Cortex of kidney (tissue), 1 donor: ENCODE measurements at places on chromosomes 3 and 15.

DNA sequence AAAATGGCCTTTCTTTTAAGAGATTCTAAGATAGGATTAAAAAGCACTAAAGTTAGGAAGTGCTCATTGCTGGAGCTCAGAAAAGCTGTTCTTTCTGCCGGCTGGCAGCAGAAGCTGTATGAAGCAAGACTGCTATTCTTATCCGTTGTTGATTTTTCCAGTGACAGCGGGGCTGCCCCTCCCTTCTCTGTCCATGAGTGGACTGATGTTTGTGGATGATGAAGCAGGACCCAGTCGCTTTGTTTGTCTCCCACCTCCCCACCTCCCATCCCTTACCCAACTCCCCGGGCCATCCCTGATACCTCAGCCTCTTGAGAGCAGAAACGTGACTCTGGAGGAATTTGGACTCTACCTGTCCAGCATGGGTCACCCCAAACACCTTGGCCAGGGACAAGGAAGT lies 10.3 kb upstream of the MUSTN1 start:
- no peak for DNase-seq

- DNase-seq: no peak
Observed at GRCh38 chr3:38980938-38981337, 70.8 kb downstream of the SCN11A start.

DNA sequence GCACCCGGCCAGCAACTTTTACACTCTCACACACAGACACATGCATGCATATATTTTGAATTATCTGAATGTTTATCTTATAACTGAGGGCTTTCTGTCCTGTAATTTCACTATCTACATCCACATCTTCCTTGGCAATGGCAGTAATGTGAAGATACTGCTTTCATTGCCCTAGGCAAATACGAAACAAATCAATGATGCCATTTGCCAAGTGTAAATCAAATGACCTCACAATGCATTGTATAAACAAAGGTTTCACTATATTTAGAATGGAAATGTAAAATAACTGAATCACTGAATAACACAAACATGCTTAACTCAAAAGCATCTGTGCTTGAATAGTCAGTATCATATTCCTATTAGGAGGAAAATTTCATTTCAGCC lies 455.6 kb downstream of the TBL1XR1 start:
- DNase-seq: no peak

- no peak for DNase-seq
Observed at GRCh38 chr3:117629505-117629904, 919.9 kb downstream of the TUSC7 start.

DNA sequence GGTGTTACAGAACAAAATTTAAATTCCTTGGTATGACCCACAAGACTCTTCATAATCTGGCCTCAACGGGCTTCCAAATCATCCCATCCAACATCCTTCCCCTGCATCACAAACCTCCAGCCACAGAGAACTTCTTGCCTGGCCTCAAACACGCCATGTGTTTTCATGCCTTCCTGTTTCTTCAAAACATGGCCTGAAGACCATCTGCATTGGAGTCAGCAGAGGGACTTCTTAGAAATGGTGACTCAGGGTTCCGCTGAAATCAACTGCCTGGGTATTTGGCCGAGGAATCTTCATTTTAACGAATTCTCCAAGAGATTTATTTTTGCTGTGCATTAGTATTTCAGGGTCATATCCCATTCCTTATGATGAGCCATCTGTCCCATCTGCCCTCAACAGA lies 138.1 kb upstream of the RAP2B start:
- DNase-seq: no peak

- no peak for DNase-seq
Observed at GRCh38 chr3:16789344-16790120, 95.2 kb upstream of the PLCL2 start.

GRCh38 chr15:81334768-81335435 lies 11.0 kb upstream of the STARD5 start:
- no peak for DNase-seq

DNA sequence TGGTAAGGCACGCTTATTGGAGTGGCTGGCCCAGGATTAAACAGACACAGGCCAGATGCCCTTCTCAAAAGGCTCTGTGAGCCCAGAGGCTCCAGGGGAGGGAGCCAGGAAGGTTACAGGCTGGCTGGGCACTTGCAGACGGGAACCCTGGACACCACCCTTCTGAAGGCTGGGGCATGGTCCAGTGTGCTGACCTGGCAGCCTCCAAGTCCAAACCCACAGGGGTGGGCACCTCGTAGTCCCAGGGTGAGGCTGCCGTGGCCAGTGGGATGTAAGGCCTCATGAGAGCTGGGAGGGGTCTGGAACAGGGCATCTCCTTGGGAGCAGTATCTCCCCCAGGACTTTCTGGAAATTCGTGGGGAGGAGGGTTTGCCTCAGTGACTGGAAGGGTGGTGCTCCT lies 19.6 kb downstream of the EFCC1 start:
- no peak for DNase-seq

DNA sequence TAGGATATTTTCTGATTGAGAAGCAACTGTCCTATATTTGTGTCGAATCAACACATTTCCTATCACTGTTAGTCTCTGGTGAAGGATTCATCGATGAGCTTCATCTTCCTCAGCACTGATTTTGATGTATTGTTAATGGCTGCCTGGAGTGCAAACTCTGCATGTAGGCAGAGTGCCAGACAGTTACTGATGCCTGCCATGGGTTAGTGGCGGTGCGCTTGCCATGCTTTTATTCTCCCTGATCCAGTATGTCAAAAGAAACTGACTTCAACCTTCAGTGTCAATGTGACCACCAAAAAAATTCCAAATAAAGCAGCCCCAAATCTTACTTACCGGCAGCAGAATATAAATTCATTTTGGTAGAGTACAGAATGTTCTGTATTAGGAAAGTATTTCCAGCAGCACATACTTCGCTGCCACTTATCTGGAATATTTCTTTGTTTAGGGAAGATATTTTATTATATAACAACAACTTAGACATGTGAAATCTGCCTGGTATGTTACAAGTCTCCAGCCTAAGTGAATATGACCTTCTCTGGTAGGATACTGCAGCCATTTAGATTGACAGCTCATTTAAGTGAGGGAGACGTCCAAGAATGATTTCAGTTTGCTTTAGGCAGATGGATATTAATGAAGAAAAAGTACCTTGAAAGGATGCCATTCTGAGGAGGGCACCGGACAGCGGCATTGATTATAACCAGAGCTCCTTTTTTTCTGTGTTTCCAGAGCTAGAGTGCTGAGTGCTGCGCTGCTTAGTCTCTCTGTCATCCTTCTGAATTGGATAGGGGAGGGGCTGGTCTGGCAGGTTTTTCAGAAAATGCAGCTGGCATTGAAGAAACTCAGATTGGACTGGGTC lies 59.9 kb downstream of the ARHGEF26 start:
- no peak for DNase-seq

- DNase-seq: no peak
Observed at GRCh38 chr3:43953814-43954692, 263.3 kb downstream of the ABHD5 start.

GRCh38 chr3:61560517-61561373 lies 626 bp upstream of the PTPRG start:
- DNase-seq: no peak

GRCh38 chr3:41682996-41683395 lies 278.9 kb downstream of the ULK4 start:
- DNase-seq: no peak

DNA sequence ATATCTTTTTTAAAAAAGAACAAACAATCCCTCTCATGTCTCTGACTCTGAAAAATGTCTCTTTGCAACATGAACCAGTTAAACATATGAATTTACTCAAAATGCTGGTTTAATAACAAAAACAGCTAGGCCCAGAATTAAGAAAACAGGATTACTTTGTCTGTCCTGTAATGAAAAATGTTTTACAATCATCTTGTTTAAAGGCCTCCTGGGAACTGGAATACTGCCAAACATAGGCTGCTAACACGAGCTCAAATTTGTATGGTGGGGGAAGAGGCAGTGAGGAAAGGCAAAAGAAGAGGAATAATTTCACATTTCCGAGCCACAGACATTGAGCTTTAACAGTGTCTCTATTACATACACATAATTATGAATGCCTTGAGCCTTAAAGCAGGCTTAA lies 61.7 kb upstream of the PPIB start:
- DNase-seq: no peak

DNA sequence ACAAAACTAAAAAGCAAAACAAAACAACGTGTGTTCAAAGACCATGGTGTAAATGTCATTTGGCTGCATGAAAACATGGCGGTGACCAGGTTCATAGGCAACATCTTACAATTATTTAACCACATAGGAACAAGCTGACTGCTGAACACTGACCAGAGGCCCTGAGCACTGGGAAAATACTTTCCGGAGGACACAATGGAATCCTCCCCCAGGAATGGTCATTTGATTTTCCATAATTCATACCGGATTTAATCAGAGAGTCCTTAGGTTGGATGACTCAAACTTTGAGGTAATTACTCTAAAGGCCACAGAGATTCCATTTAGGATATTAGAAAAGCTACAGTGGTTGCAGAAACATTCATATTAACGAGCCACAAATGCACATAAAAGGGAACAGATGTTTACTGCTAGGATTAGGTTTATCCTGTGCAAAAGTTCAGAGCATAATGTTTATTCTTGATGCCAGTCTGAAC lies 254.7 kb downstream of the NR1D2 start:
- no peak for DNase-seq

- DNase-seq: no peak
Observed at GRCh38 chr15:80264031-80264430, 12.0 kb upstream of the CTXND1 start.
